ENCODE measurements at places on chromosomes 11 and 22.
A peak's percentile ranks its signal among the peaks of the same experiment; 100 is the strongest.

DNA sequence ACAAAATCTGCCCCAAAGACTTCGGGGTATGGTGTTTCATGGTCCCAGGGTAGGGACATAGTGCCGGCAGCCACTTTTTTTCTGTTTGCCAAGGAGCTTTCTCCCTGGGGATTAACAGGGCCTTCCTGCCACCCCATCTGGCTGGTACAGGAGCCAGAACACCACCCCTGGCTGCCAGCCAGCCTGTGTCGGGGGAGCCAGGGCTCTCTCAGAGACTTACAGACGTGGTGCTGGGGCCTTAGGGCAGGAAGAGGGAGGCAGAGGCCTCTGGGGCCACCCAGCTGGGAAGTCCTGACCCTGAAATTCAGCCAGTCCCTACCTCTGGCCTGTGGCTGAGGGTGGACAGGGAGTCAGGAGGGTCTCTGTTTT lies 52.4 kb upstream of the CDON start:
- peak; percentile 79 for DNase-seq

DNA sequence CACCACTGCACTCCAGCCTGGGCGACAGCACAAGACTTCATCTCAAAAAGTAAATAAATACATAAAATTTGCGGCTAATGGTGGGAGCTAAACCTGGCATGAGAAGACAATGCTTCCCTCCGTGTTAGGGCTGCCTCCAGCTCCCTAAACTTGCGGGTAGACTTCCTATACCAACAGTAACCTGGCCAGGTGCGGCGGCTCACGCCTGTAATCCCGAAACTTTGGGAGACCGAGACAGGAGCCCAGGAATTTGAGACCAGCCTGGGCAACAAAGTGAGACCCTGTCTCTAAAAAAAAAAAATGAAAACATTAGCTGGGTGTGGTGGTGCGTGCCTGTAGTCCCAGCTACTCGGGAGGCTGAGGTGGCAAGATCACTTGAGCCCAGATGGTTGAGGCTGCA lies 25.3 kb downstream of the SLC25A18 start:
- DNase-seq = no peak

- no peak for DNase-seq
These were observed 953 bp downstream of the ATG16L2 start for GRCh38 chr11:72815110-72815618.

DNA sequence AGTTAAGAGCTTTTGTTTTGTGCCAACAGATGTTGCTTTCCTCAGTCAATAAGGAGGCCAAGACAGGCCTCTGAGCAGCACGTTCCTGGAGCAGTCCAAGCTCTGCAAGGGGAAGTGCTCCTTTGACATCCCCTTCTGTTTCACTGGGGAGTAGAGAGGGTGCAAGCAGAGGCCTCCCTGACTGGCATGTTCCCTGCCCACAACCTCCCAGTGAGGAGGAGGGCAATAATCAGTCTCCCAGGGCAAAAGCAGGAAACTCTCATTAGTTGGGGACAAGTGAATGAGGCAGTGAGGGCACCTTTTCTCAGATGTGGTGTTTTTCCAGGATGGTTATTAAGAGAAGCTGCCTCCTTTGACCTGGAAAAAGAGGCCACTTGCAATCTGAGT lies 79.5 kb upstream of the ZBED5 start:
- DNase-seq = no peak

DNA sequence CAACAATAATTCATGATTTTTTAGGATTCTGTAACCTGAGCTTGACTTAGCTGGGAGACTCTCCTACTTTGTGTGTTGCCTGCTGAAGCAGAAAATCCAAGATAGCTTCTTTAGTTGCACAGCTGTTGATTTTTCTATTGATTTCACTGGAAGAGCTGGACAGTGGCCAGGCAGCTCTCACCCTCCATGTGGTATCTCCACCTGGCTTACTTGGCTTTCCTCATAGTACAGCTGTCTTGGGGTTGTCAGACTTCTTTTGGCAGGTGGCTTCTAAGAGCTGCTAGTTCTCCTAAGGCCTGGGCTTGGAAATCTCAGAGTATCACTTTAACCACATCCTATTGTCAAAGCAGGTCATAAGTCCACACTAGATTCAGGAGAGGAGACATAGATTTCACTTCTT lies 130.8 kb upstream of the SPON1 start:
- no peak for DNase-seq

DNA sequence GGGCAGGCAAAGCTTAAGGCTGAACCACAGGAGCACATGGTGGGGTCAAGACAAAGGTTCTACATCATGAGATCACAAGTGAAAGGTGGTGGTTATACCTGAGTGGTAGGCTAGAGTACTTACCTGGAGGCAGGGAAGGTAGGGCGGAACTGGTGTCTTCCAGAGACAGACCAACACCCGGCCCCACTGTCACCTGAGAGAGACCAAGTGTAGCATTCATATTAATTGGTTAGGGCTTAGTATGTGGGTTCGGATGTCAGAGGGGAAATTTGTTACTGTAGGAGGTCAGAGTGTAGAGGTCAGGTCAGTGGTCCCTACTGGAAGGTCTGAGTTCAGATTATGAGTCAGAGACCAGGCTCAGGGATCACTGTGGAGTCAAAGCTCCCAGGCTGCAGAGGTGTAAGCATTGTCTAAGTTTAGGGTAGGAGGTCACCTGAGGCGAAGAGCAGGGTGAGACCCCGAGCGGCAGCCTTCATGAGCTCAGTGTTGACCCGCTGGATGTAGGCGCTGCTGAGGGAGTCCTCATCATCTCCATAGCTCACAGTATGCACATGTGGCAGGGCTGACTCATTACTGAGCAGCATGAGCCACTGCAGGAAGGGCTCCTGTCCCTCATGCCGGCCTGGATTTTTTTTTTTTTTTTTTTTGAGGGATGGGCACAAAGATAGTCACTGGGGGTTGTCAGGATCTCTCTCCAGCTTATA lies 3.2 kb downstream of the TPP1 start:
- no peak for DNase-seq

- DNase-seq = no peak
These were observed 12.2 kb downstream of the KCTD17 start for GRCh38 chr22:37063431-37064420.

DNA sequence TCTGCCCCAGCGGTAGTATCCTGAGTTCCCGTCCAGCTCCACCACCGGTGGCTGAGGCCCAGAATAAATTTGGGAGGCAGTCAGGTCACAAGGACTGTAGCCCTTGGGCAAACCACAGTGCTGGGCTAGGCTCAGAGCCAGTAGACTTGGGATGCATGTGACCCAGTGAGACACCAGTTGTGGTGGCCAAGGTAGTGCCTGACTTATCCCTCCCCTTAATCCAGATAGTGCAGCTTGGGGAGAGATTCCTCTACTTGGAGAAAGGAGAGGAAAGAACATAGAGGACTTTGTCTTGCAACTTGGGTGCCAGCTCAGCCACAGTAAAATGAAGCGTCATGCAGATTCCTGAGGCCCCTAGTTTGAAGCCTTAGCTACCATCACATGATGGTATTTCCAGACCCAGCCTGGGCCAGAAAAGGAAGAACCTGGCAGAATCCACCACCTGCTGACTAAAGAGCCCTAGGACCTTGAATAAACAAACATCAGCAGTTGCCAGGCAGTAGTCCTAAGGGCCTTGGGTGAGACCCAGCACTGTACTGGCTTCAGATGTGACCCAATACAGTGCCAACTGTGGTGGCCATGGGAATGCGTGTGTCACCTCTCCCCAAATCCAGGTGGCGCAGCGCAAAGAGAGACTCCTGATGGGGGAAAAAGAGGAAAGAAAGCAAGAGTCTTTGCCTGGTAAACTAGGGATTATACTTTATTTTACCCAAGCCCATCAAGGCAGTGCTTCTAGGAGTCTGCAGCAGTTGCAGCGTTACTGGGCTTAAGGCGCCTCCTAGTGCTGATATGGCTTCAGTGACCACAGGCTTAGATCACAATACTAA lies 17.0 kb upstream of the DDX10 start:
- peak; percentile 74 for DNase-seq

GRCh38 chr11:830295-831117 lies 2.2 kb upstream of the CD151 start:
- DNase-seq = peak; percentile 90

- no peak for DNase-seq
These were observed 631.4 kb upstream of the B3GAT1 start for GRCh38 chr11:135043434-135043833.

- no peak for DNase-seq
These were observed 27.0 kb downstream of the TSPAN32 start for GRCh38 chr11:2328656-2329354.

DNA sequence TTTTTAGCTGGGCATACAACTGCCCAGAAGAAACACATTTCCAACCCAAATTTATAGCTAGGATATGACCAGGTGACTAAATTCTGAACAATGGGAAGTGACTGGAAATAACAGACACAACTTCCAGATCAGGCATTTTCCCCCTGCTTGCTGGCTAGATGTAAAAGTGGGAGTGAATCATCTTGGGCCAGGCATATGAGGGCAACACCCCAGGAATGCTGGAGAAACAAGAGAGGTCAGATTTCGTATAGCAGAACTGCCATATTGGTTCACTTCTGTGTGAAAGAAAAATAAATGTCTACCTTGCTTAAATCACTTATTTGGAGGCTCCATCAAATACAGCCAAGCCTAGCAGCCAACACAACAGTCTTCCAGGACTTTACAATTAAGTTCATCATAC lies 7.4 kb downstream of the ATL3 start:
- no peak for DNase-seq

DNA sequence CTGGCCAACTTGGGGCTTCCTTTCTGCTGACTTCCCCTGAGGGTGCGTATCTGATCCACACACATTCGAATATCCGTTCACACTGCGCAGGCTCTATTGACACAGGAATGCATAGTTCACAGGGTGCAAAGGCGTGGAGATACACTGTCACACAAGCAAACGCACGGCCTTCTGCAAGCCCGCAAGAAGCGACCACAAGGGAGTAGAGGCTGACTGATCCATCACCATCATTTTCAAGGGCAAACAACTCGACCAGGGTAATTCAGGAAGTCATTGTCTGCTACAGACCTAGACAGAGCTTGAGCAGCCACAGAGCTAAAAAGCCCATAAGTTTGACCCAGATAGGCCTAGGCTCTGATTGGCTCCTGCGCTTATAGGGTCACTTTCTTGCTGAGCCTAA lies 392.3 kb downstream of the MN1 start:
- DNase-seq = no peak
